Activated naive CD4-positive, alpha-beta T cell treated with anti-CD3 and anti-CD28 coated beads for 36 hours (primary cell): ENCODE measurements at places on chromosomes 7 and 10. TPM values are rescaled to one million over a fixed set of nuclear protein-coding genes. Genes with fewer than 3 reads are reported as not detected.

- no peak for DNase-seq
- H3K4me1 ChIP-seq: no peaks in the 10 kb centered on the region
- no peaks in the 10 kb centered on the region for H3K27me3 ChIP-seq
- H3K27ac ChIP-seq: no peak overlapping the region
- H3K36me3 ChIP-seq: no peaks in the 10 kb centered on the region
Measured at GRCh38 chr7:8773518-8773917, 340.1 kb downstream of the NXPH1 start.

GRCh38 chr7:22361795-22362194, 4.8 kb upstream of the RAPGEF5 start:
- peaks cover 27% of the 10 kb centered on the region for H3K27me3 ChIP-seq
- no peak overlapping the region for H3K27ac ChIP-seq
- no peaks in the 10 kb centered on the region for H3K36me3 ChIP-seq
- DNase-seq: no peak
- no peak overlapping the region for H3K4me3 ChIP-seq

Gene FFAR4
- not detected for total RNA-seq

- no peak overlapping the region for H3K27ac ChIP-seq
- H3K4me1 ChIP-seq: peaks cover 75% of the 10 kb centered on the region
- no peak overlapping the region for H3K4me3 ChIP-seq
- peaks cover 18% of the 10 kb centered on the region for H3K36me3 ChIP-seq
- DNase-seq: no peak
Measured at GRCh38 chr7:5703572-5704533, 77.6 kb downstream of the RNF216 start.

GRCh38 chr10:112217386-112218035, 33.9 kb upstream of the GPAM start:
- DNase-seq: no peak
- no peak overlapping the region for H3K27ac ChIP-seq
- no peaks in the 10 kb centered on the region for H3K4me1 ChIP-seq
- no peaks in the 10 kb centered on the region for H3K36me3 ChIP-seq
- H3K27me3 ChIP-seq: peaks cover 13% of the 10 kb centered on the region
- H3K4me3 ChIP-seq: no peak overlapping the region

DNA sequence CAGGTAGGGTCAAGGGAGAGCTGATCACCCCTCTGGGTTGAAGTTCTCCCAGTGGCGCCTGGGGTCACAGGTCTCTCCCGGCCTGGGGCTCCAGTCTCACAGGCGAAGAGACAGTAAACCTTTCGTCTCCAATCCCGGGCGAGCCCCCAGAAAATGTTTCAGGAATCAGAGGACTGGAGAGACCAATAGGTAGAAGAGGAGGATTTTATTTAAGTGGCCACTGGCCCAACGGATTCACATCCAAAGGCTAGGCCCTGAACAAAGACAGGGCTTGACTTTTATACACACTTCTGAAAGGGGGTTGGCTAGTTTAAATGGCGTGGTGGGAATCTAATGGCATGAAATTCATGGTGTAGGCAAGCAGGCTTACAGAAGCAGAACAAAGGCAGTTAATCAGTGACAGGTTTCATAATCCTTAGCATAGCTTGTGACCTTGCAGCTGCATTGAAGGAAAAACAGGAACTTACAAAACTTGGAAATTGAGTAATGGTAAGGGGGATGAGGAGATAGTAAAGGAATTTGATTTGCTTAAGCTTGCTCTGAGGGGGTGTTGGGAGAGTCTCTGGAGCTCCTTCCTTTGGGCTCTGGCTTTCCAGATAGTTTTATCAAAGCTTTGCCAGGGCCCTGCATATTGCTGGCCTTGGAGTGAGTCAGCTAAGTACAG, 105.5 kb downstream of the TRIM24 start:
- no peak overlapping the region for H3K27ac ChIP-seq
- no peak overlapping the region for H3K4me3 ChIP-seq
- H3K27me3 ChIP-seq: no peaks in the 10 kb centered on the region
- DNase-seq: no peak
- peaks cover 73% of the 10 kb centered on the region for H3K36me3 ChIP-seq

DNA sequence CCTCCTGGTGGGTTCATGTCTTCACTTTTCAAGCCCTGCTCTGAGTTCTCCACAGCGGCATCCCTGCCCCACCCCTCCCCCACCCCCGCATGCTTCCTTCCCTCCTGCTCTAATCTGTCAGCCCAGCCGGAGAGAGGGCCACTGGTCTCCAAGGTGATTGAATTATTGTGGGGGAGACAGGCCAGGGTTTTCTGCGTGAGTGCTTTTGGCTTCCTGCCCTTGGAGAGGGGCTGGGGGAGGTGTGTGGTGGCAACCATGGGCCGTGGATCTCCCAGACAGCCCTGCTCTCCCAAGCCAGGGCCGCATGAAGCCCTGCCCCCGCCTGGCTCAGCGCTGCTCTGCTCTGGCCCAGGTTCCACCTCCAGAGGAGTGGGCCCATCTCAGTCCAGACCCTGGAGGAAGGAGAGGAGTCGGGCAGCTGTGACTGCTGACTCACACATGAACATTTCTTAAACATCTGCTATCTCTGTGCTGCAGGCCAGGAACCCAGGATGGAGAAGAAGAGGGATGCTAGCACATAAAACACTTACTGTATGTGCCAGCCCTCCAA, 109.9 kb downstream of the ZMIZ1 start:
- H3K36me3 ChIP-seq: no peaks in the 10 kb centered on the region
- DNase-seq: no peak
- H3K27me3 ChIP-seq: no peaks in the 10 kb centered on the region
- no peak overlapping the region for H3K4me3 ChIP-seq
- H3K4me1 ChIP-seq: no peaks in the 10 kb centered on the region
- no peak overlapping the region for H3K27ac ChIP-seq

Gene EPHA1
- 1.0 TPM for total RNA-seq

DNA sequence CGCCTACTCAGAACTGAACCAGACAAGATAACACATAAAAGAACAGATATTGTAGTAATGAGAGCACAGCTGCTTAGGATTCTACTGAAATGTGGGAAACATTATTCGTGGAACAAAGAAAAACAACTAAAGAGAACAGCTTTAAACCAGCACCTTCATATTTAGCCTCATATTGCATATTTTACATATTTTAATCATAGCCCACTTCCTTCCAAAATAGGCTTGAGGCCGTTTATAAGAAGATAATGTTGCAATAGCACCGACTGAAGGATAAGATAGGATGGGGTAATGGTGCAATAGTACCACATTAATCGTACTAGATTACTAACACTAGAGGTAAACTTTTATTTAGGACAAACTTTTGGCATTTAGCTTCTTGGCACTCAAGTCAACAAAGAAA, 71.3 kb downstream of the KCND2 start:
- DNase-seq: no peak
- H3K4me3 ChIP-seq: no peak overlapping the region
- H3K4me1 ChIP-seq: no peaks in the 10 kb centered on the region
- H3K36me3 ChIP-seq: no peaks in the 10 kb centered on the region
- H3K27me3 ChIP-seq: no peaks in the 10 kb centered on the region
- H3K27ac ChIP-seq: no peak overlapping the region

GRCh38 chr10:77825965-77826364, 100.6 kb downstream of the DLG5 start:
- no peaks in the 10 kb centered on the region for H3K27me3 ChIP-seq
- H3K27ac ChIP-seq: no peak overlapping the region
- DNase-seq: no peak
- H3K4me3 ChIP-seq: no peak overlapping the region
- H3K36me3 ChIP-seq: no peaks in the 10 kb centered on the region
- no peaks in the 10 kb centered on the region for H3K4me1 ChIP-seq

- peaks cover 23% of the 10 kb centered on the region for H3K4me1 ChIP-seq
- H3K27ac ChIP-seq: no peak overlapping the region
- DNase-seq: no peak
- no peaks in the 10 kb centered on the region for H3K27me3 ChIP-seq
- H3K4me3 ChIP-seq: no peak overlapping the region
Measured at GRCh38 chr7:35700865-35701264, 5.9 kb upstream of the HERPUD2 start.

Gene RFC2
- 91.5 TPM for total RNA-seq

- H3K27me3 ChIP-seq: peaks cover 13% of the 10 kb centered on the region
- DNase-seq: no peak
- no peak overlapping the region for H3K27ac ChIP-seq
- no peaks in the 10 kb centered on the region for H3K36me3 ChIP-seq
- no peak overlapping the region for H3K4me3 ChIP-seq
- no peaks in the 10 kb centered on the region for H3K4me1 ChIP-seq
Measured at GRCh38 chr10:105964009-105964408, 1200.5 kb downstream of the SORCS1 start.

DNA sequence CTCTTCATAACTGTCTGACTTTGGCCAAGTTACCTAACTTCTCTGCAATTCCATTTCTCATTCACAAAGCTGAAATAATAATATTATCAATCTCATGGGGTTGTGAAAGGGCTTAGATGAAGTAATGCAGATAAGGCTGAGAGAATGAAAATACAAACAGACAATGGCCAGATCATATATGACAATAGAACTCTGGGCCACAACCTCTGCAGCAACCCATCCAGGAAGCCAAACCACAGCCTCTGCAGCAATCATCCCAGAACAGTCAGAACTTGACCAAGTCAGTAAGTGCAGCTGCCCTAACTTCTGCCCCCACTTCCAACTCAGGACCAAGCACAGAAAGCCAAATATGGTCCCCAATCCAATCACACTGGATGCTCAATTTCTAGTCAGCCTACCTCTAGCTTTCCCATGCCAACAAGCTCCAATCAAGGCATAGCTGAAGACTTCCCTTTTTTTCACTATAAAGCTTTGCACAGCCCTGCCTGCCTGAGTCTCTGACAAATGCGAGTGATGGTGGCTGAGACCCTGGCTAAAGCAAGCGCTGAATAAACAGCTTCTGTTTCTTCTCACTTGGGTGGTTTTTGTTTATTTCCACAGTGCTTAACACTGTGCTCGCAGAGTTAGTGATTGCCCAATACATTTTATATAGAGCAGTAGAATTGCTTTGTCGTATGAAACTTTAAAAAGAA, 34.8 kb upstream of the TNPO3 start:
- DNase-seq: peak; percentile 8
- peaks cover 7% of the 10 kb centered on the region for H3K4me1 ChIP-seq
- no peaks in the 10 kb centered on the region for H3K36me3 ChIP-seq
- H3K4me3 ChIP-seq: no peak overlapping the region

Gene CTTNBP2
- not detected for total RNA-seq

- no peaks in the 10 kb centered on the region for H3K27me3 ChIP-seq
- no peaks in the 10 kb centered on the region for H3K36me3 ChIP-seq
- no peak overlapping the region for H3K4me3 ChIP-seq
- DNase-seq: no peak
- H3K27ac ChIP-seq: no peak overlapping the region
Measured at GRCh38 chr7:46486256-46487206, 565.5 kb upstream of the IGFBP3 start.

Gene COBL
- not detected for total RNA-seq

DNA sequence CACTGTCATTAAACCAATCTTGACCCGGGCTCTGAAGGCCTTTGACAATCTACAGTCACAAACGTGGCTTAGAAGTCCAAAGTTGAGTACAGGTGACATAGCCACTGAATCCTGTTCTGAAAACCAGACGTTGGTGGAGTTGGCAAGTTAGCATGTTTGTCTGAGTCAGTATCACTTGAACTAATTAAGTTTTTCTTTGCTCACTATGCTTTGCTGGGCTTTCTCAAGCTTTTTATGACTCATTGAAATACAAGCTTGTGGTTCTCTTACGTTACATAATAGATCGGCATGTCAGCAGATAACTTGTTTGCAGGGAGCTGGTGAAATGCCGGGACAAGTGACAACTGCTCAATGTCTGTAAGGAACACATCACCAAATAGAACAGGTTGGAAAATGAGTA, 53.8 kb downstream of the ARL5B start:
- no peaks in the 10 kb centered on the region for H3K4me1 ChIP-seq
- peaks cover 6% of the 10 kb centered on the region for H3K27me3 ChIP-seq
- H3K27ac ChIP-seq: no peak overlapping the region
- no peak overlapping the region for H3K4me3 ChIP-seq
- no peaks in the 10 kb centered on the region for H3K36me3 ChIP-seq
- DNase-seq: no peak

Gene IDI2
- not detected for total RNA-seq

Gene PRPS1L1
- not detected for total RNA-seq
